ENCODE measurements at places on chromosomes 12 and 14.

DNA sequence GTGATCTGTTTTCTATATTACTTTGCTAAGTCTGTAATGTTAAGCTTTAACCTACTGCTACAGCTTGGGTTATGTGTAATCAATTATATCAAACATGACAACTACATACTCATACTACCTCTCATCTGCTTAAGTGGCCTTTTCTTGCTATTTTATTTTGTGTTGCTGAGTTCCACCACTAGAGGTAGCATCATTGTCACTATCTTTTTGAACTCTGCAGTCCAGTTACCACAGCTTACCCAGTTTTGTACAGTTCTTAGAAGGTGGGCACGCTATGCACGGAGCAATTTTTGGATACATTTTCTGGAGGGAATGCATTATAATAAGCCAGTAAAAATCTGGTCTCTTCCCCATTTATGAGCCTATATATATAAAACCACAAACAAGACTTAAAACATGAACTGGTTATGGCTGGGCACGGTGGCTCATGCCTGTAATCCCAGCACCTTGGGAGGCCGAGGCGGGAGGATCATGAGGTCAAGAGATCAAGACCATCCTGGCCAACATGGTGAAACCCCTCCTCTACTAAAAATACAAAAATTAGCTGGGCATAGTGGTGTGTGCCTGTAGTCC is 48.5 kb downstream of the SAV1 start:
- peak; percentile 50 for DNase-seq

GRCh38 chr14:49950275-49951228 is 57.7 kb downstream of the ARF6 start:
- no peak for DNase-seq

DNA sequence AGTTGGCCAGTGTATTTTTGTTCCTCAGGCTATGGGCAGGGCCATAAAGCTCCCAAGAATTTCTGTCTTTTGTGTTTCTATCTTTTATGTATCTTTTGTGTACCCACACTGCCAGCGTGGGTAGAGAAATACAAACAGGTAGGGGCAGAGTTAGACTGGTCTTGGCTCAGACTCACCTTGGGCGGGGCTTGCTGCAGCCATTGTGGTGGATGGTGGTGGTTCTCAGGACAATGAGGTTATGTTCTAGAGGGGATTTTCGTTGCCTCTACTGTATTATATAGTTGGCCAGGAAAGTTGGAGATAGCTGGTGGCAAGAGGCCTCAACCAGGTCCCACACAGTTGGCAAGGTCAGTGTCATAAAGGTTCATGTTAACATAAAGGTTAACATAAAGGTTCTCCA is 977.5 kb upstream of the LRFN5 start:
- no peak for DNase-seq

DNA sequence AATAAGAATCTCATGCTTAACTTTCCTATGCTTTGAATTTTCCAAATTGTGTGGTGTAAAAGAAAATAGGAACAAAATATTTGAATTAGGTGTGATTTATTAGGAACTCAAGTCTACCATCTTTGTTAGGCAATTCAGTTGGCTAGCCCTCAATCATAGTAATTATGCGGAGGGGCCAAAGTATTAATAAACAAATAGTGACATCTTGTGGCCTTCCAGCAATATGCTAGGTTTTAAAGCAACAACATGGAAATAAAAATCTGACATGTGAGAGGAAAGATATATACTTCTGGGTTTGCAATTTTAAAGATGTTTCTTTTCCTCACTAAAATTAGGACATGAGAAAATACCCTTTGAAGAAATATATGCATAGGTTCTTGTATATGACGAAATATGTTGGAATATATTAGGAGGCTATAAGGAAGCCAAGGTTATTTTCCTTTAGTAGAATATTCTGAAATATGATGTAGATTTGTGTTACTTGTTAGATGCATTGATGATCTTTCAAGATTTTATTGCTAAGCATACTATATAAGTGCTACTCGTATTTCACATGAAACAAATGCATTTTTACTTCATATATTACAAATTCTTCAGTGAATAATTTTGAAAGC is 200.4 kb downstream of the PTPRO start:
- DNase-seq: peak; percentile 54

GRCh38 chr14:101624536-101624935 is 63.2 kb downstream of the DIO3 start:
- DNase-seq: no peak

Measured in astrocyte of the hippocampus (primary cell).